ENCODE measurements at places on chromosomes 3 and 15. TPM values are rescaled to one million over a fixed set of nuclear protein-coding genes. Genes with fewer than 3 reads are reported as not detected.

LDHAL6B gene
- not detected for total RNA-seq

CACNA1D gene
- total RNA-seq, result 2.9 TPM

PRR20G gene
- not detected for total RNA-seq

BCHE gene
- not detected for total RNA-seq

IGSF10 gene
- total RNA-seq, result 7.2 TPM

TXNRD3 gene
- total RNA-seq, result 19.9 TPM

FBXW12 gene
- not detected for total RNA-seq

FYTTD1 gene
- total RNA-seq, result 67.5 TPM

SKOR1 gene
- total RNA-seq, result 0.11 TPM

BCL2A1 gene
- 1.7 TPM for total RNA-seq

LRRC31 gene
- not detected for total RNA-seq

TPRA1 gene
- 30.1 TPM for total RNA-seq

TGM5 gene
- 0.22 TPM for total RNA-seq

ITPKA gene
- 0.26 TPM for total RNA-seq

CNTN4 gene
- not detected for total RNA-seq

SPATA12 gene
- not detected for total RNA-seq

VIPR1 gene
- not detected for total RNA-seq

Measured in articular chondrocyte of knee joint (primary cell).